A549 treated with DMSO at 1 μM for 4 hours (cell line): ENCODE measurements at places on chromosomes 6 and 20. TPM values are rescaled to one million over a fixed set of nuclear protein-coding genes. Genes with fewer than 3 reads are reported as not detected.

Gene OR2J3
- not detected in 5 replicates for total RNA-seq

Gene IRF4
- total RNA-seq, result 0.09 to 0.32 TPM (median 0.12 TPM) in 5 replicates

Gene ARMC12
- 0.18 to 0.40 TPM (median 0.24 TPM) in 5 replicates for total RNA-seq

Gene CTCFL
- total RNA-seq, result not detected in 5 replicates

Gene SLC22A7
- total RNA-seq, result not detected in 5 replicates

Gene OPN5
- total RNA-seq, result not detected in 5 replicates

Gene SLC35F1
- 0.02 TPM in 1 of 5 replicates, not detected in the others for total RNA-seq
